ENCODE measurements at places on chromosomes 5 and 9.

DNA sequence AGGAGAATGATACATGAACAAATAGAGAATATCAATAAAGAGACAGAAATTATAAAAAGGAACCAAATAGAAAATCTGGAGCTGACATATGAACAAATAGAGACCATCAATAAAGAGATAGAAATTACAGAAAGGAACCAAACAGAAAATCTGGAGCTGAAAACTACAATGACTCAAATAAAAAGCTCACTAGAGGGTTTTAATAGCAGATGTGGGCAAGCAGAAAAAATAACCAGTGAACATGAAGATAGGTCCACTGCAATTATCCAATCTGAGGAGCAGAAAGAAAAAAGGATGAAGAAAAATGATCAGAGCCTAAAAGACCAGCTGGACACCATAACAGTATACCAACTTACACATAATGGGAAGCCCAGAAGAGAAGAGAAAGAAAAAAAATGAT lies 353.7 kb downstream of the ARL15 start:
- no peak overlapping the region for H3K4me3 ChIP-seq
- DNase-seq: no peak
- H3K36me3 ChIP-seq: peaks cover 9% of the 10 kb centered on the region
- no peaks in the 10 kb centered on the region for H3K4me1 ChIP-seq
- no peaks in the 10 kb centered on the region for H3K27me3 ChIP-seq
- H3K27ac ChIP-seq: no peak overlapping the region

- H3K27me3 ChIP-seq: no peaks in the 10 kb centered on the region
- peak overlapping the region; percentile 26 for H3K4me3 ChIP-seq
- peak overlapping the region; percentile 85 for H3K27ac ChIP-seq
- H3K4me1 ChIP-seq: peaks cover 33% of the 10 kb centered on the region
- peaks cover 7% of the 10 kb centered on the region for H3K36me3 ChIP-seq
Measured at GRCh38 chr5:68406767-68407241, 191.2 kb downstream of the PIK3R1 start.

DNA sequence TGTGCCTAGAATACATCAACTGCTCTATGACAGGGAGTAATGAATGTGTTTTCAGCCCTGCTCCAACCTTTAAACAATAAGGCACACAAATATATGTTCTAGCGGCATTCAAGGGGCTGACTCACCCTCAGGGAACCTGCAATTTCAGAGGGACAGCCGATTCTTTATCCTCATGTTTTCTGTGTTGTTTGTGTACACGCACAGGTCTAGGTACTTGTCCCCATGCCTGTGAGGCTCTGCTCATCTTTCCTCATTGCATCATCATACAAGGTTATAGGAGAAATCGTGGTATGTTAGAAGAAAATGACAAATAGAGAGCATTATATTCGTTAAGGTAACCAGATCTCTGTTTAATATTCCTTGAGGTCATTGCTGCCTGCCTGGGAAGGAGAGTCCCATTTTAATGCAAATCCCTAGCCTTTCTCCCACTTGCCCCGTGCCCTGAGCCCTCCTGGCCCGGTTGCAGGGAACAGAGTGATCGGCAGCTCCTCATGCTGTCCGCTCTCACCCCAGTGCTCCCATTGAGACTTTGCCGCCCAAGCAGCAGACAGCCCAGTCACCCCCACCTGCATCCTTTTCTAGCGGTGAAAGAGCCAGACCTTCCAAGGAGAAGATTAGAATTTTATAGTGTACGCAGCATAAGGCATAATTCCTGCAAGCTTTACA lies 14.6 kb downstream of the MAP1B start:
- DNase-seq: no peak
- H3K27me3 ChIP-seq: peaks cover 68% of the 10 kb centered on the region
- H3K27ac ChIP-seq: no peak overlapping the region

GRCh38 chr5:56496581-56497063 lies 263.5 kb upstream of the ANKRD55 start:
- no peak overlapping the region for H3K27ac ChIP-seq
- DNase-seq: no peak
- peaks cover 23% of the 10 kb centered on the region for H3K27me3 ChIP-seq
- no peak overlapping the region for H3K4me3 ChIP-seq
- H3K4me1 ChIP-seq: no peaks in the 10 kb centered on the region

DNA sequence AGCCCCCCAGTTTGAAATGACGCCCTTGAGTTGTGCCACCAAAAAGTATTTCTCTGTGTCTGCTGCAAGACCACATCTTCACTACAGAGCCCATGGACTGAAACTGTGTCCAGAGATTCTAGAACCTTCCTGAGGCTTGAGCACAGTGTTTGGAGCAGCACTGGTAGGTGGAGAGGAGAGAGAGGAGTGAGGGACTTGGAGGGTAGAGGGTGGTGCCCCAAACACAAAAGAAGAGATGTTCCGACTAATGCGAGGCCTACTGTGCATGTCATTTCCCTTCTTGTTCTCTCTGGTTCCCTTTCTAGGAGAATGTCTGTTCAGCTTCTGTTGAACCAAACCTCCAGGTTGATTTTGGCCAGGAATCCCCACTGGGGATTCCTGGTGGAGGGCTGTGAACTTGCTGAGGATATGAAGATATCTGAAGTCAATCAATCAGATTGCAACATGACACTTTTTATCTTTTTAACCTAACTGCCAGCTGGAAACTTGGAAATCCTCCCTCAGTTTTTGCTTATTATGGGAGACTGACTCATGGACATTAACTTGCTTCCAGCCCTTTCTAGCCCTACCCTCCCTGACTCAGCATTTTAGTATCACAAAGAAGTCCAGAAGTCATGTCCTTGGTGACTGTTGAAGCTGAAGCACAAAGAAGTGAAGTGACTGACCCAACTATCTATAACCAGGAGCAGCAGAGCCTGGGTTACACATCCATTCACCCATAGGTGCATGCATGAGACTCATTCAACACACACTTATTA lies 154.5 kb downstream of the NR3C1 start:
- no peaks in the 10 kb centered on the region for H3K27me3 ChIP-seq
- no peaks in the 10 kb centered on the region for H3K4me1 ChIP-seq
- no peak overlapping the region for H3K27ac ChIP-seq
- no peak overlapping the region for H3K4me3 ChIP-seq
- H3K36me3 ChIP-seq: peaks cover 6% of the 10 kb centered on the region

DNA sequence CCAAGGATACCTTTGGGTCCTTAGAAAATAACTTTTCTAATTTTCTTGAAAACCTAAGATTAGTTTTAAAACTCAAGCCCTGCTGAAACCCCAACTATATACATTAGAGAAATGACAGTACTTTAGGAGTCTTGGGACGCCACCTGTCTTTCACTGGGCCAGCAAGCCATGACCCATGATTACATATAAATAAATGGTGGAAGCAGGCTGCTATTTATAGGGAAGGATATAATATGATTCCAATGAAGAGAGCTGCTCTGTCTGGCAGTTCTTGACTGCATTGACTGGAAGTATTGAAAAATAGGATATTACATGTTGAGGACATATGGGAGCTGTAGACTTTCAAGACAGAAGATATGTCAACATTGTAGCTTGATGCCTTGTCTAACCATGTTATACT lies 7.3 kb downstream of the JMY start:
- no peak overlapping the region for H3K4me3 ChIP-seq
- H3K27me3 ChIP-seq: no peaks in the 10 kb centered on the region

GRCh38 chr9:94014066-94014654 lies 59.0 kb upstream of the BARX1 start:
- H3K27ac ChIP-seq: no peak overlapping the region
- DNase-seq: no peak
- peaks cover 5% of the 10 kb centered on the region for H3K27me3 ChIP-seq
- no peaks in the 10 kb centered on the region for H3K36me3 ChIP-seq
- no peak overlapping the region for H3K4me3 ChIP-seq

DNA sequence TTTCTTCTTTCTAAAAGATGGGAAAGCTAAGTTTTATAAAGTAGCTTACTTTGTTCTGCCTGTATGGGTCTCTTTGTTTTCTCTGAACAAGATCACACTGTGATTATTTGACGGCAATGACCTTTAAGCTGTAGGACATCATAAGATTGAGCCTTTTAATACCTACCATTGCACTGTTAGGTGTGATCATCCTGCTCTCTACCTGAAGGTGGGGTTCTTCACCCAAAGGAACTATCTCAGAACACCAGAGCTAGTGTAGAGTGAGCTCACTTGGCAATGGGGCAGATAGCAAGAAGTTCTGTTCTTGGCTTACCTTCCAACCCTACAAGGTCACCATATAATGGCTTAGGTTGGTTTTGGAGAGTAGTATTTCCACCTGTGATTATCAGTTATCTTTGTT lies 200.2 kb downstream of the SPATA31D1 start:
- H3K27ac ChIP-seq: no peak overlapping the region
- no peaks in the 10 kb centered on the region for H3K36me3 ChIP-seq
- no peaks in the 10 kb centered on the region for H3K4me1 ChIP-seq
- no peaks in the 10 kb centered on the region for H3K27me3 ChIP-seq
- no peak overlapping the region for H3K4me3 ChIP-seq

GRCh38 chr5:17225520-17225919 lies 8.1 kb downstream of the BASP1 start:
- no peak for DNase-seq
- peaks cover 4% of the 10 kb centered on the region for H3K4me1 ChIP-seq
- H3K4me3 ChIP-seq: no peak overlapping the region
- no peaks in the 10 kb centered on the region for H3K27me3 ChIP-seq
